ENCODE measurements at places on chromosomes 16 and 17.
A peak's percentile ranks its signal among the peaks of the same experiment; 100 is the strongest.

- no peak for DNase-seq
These were observed 8.0 kb upstream of the MRPL12 start for GRCh38 chr17:81695211-81695610.

DNA sequence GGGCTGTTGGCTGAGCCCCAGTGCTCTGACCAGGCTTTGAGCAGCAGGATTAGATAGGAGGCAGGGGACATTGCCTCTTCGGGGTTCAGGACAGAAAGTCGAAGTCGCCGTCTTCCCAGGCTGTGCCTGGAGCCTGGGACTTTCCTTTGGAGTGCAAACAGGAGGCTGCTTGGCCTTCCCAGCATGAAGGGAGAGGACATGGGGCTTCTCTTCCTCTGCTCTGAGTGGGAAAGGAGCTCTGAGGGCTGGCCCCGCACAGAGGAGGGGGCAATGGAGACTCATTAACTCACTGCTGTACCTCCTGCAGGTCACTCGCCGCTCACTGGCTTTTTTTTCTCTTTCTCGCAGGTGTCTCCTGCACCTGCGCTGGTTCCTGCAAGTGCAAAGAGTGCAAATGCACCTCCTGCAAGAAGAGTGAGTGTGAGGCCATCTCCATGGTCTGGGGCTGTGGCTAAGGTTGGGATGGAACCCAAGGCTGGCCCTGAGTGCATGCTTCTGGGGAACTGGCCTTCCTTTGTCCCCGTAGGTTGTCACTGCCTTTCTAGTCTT is 642 bp downstream of the MT1F start:
- no peak for DNase-seq

DNA sequence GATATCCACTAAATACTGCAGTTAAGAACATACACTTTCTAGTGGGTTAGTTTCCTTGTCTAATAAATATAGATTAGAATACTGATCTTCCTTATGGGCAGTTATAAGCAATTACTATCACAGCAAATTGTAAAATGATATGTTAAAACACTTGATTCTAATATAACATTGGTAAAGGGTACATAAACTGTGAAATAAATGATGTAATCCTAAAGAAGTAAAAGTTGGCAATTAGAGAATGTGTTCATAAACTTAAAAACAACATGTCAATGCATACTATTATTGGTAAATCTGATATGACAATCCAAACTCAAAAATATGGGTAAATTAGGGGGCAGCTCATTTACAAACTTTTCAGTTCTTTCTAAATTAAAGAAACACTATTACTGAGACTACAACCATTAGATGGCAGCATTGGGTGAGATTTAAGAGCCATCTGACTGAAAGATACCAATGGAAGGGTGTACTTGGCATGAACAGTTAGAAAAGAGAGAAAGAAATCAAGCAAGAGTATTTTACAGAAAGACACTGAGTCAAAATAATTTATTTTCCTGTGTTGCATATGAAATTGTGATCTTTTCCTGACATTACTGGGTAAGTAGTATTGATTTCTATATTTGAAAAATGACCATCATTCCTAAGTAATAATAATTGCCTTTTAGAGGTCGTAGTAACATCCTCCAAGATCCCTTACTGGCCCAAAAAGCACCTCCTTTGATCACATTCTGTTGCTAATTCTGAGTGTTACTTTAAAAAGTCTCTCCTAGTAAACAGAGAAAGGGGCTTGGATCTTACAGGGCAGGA is 119.6 kb downstream of the SPAG9 start:
- peak; percentile 79 for DNase-seq

- no peak for DNase-seq
These were observed 334.8 kb downstream of the SNX29 start for GRCh38 chr16:12311309-12311708.

- DNase-seq = no peak
These were observed 67.3 kb downstream of the MYH10 start for GRCh38 chr17:8563024-8563776.

DNA sequence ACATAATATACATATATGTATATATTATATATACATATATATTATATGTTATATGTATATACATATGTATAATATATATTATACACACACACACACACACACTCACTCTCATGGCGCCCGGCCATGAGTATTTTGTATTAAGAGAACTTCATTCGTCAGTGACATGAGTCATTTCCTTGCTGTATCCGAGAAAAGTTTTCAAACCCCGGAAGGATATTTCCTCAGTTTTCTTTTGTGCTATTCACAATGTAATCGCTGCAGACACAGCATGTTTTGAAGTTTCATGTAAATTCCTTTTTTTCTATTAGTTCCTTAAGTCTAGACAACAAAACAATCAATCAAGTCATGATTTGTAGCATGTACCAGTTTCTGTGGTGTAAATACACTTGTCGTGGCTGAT is 33.3 kb downstream of the OR1D5 start:
- DNase-seq = peak; percentile 67

GRCh38 chr16:52254746-52255145 is 292.2 kb downstream of the TOX3 start:
- DNase-seq = no peak

GRCh38 chr17:76092526-76093413 is 10.8 kb downstream of the EXOC7 start:
- no peak for DNase-seq

GRCh38 chr17:50882851-50883250 is 16.7 kb upstream of the TOB1 start:
- DNase-seq = peak; percentile 56

DNA sequence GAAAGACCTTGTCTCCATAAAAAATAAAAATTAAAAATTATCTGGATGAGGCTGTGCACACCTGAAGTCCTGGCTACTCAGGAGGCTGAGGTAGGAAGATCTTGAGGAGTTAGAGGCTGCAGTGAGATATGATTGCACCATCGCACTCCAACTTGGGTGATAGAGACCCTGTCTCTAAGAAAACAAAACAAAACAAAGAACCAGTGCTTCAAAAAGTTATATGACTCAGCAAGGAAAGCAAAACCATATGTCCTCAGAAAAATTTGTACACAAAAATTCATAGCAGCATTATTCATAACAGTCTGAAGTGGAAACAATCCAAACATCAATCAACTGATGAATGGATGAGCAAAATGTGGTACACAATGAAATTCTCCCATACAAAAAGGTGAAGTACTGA is 48.9 kb downstream of the SLFN5 start:
- no peak for DNase-seq

- no peak for DNase-seq
These were observed 126.1 kb downstream of the IRX5 start for GRCh38 chr16:55056585-55057401.

GRCh38 chr16:75065521-75066149 is 50.9 kb downstream of the LDHD start:
- DNase-seq = no peak

DNA sequence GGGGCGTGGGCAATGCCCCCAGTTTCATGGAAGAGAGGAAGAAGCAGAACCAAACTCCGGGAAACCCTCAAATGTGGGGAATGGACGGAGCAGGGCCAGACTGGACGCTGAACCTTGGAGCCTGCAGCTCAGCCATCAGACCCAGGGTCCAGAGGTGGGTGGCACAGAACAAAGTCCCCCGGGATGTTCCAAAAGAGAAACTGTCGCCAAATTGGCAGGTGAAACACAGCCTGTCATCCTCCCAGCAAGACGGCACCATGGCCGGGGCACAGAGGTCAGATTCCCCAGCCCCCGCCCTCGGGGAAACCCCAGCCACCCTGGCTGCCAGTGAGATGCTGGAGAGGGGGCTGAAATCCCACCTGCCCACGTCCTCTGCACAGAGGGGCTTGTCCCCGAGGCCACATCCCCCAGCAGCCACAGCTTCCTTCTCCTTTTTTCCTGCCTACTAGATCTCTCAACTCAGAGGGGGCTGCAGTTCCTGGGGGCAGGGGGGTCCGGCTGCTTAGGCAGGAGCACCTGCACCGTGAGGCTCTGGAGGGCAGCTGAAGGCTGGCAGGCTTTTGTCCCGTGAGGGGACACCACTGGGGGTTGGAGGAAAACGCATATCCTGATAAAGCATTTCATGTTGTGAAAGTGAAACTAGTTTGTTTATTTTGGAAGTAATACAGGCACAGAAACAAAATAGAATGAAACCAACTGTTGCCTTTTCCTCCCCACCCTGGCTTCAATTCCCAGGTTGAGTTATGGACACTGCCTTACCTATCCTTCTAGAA is 1.2 kb upstream of the SECTM1 start:
- DNase-seq = peak; percentile 57

- DNase-seq = no peak
These were observed 41.6 kb upstream of the HNF1B start for GRCh38 chr17:37786481-37786880.

DNA sequence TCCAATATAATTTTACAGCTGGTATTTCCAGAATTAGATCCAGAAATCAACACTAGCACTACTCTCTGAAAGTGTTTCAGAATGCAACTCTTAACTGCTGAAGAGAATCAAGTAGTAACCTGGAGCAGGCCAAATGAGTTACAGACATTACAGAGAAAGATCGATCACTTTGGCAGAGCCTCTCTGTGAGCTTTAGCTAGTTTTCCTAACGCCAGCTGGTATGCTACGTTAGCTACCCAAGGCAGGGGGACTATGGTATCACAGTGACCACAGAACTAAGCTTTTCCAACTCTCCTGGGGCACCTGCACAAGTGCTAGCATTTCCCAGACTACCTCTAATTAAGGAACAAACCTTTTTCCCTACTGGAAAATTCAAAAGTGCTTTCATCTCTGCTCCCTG is 30.4 kb downstream of the TRAF4 start:
- DNase-seq = no peak

GRCh38 chr17:10211666-10212065 is 13.3 kb upstream of the GAS7 start:
- DNase-seq = no peak

DNA sequence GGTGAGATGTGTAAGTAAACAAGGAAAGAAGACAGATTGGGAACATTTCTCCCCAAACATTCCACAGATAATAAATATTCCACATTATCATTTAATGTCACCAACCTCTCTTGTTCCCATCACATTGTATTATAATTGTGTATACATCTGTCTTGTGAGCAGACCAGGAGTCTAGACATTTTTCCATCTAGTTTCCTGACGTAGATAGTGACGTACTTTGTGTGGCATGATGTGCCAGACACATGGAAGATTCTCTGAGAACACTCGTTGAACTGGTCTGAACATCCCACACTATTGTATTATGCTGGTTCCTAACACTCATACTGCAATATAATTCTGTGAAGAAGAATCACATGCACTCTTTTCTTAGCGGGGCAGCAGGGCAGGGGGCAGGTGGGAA is 34.0 kb downstream of the WSB1 start:
- peak; percentile 74 for DNase-seq

GRCh38 chr16:5444189-5444588 is 346.6 kb upstream of the EEF2KMT start:
- DNase-seq = no peak

DNA sequence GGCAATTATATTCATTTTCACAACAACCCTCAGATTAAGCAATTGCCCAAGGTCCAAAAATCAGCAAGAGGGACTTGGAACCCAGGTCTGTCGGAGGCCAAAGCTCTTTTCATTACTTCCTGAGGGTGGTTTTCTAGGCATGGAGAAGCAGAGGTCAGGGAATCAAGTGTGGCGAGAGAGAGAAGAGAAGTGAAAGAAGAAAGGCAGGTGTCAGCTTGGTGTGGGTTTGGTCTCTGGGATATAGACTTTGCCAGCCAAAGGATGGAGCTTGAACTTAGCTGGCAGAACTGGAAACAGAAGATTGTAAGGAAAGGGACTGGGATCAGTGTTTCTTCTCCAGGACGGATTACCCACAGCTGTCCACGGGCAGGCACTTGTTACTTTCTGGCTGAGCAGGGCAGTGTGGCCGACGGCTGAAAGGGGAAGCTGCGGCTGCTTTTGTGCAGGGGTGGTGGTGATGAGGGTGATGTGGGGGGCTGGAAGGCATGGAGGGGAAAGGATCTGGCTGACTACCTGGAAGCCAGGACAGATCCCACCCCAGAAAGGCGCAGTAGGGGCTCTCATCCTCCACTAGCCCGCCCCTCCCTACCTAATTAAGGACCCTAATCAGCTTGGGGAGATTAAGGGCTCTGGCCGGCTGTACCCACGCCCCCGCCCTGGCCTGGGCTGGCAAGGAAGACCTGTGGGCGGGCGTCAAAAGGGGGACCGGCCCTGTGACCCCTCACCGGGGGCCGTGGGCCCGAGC is at the start of gene GUCY2D:
Gene GUCY2D (plus strand): TSS at position 640 of the 745 bp plus-strand sequence. CDS start 433 bp downstream, outside the sequence.
- DNase-seq = no peak

DNA sequence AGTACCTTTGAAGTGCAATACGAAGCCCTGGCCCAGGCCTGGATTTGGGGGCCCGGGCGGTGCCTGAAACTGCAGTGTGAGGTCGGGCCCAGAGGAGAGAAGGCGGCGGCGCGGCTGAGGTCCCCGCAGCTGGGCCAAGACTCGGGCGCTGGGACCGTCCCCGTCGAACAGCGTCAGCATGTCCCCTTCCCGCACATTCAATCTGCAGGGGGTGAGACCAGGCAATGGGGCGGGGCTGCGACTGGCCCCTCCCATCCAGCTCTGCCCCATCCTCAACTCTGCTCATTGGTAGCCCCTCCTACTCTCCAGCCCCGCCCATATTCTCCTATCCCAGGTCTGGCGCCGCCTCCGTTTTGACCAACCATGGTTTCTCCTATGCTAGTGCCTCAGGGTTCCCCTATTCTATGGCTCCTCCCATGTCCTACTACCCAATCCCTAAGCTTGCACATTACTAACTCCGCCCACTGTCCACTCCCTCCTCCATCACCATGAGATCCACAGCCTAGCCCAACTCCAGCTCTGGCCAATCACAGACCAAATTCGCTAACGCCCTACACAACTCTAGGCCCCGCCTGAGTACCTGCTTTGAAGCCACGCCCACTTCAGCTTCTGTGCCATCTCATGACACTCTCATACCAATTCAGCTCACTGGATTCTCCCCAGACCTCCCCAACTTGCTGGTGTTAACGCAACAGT is 14.4 kb upstream of the CDIPT start:
- DNase-seq = peak; percentile 49

DNA sequence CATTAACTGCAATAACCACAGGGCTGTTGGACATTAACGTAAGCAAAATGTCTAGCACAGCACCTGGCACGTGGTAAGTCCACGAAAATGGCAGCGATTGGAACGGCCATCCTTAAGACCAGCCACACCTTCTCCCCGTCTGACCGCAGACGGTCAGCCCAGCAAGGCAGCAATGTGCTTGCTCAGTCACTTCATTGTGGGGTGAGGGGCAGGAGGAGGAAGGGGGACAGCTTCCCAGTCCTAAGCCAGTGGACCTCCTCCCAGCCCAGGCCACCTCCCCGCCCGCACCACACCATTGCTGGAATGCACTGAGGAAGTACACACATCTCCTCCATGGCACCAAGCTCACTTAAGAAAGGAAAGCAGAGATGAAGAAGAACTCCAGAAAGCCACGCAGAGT is 8.6 kb upstream of the MYLK3 start:
- no peak for DNase-seq

- DNase-seq = no peak
These were observed 9.6 kb downstream of the VPS4A start for GRCh38 chr16:69320740-69321073.

Measured in mesenchymal stem cell (in vitro differentiated cells and primary cell).